ENCODE measurements at places on chromosomes 1 and 21. TPM values are rescaled to one million over a fixed set of nuclear protein-coding genes. Genes with fewer than 3 reads are reported as not detected.
A peak's percentile ranks its signal among the peaks of the same experiment; 100 is the strongest.

DNA sequence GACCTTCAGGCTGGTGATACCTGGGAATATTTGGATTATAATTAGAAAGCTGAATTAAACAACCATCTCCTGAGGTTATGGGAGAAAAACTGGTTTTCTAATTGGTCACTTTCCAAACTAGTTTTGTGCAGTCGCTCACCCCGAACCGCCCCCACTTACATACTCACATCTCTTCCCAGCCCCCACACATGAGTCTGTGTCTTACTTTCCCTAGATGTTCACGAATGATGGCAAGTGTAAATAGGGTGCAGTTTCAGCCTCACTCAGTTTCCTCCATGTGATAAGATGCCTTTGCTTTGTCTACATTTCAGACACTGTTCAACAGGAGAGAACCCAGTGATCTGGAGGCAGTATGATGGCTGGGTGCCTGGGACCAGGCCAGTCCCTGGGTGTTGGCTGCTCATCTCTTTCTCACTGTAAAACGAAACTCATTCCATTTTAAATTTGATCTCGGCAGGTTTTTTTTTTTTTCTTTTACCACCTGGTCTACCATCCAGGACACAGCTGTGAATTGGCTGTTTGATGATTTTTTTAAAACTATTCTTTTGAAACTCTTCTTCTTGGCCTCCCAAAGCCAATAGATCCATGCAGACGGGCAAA lies 164.3 kb upstream of the RAB4A start:
- no peak for DNase-seq

GRCh38 chr1:181858135-181858534 lies 203.4 kb downstream of the ZNF648 start:
- DNase-seq: no peak

GRCh38 chr1:219587801-219588561 lies 24.9 kb downstream of the ZC3H11B start:
- no peak for DNase-seq

- no peak for DNase-seq
Observed at GRCh38 chr1:61568460-61569302, 156.3 kb downstream of the TM2D1 start.

DNA sequence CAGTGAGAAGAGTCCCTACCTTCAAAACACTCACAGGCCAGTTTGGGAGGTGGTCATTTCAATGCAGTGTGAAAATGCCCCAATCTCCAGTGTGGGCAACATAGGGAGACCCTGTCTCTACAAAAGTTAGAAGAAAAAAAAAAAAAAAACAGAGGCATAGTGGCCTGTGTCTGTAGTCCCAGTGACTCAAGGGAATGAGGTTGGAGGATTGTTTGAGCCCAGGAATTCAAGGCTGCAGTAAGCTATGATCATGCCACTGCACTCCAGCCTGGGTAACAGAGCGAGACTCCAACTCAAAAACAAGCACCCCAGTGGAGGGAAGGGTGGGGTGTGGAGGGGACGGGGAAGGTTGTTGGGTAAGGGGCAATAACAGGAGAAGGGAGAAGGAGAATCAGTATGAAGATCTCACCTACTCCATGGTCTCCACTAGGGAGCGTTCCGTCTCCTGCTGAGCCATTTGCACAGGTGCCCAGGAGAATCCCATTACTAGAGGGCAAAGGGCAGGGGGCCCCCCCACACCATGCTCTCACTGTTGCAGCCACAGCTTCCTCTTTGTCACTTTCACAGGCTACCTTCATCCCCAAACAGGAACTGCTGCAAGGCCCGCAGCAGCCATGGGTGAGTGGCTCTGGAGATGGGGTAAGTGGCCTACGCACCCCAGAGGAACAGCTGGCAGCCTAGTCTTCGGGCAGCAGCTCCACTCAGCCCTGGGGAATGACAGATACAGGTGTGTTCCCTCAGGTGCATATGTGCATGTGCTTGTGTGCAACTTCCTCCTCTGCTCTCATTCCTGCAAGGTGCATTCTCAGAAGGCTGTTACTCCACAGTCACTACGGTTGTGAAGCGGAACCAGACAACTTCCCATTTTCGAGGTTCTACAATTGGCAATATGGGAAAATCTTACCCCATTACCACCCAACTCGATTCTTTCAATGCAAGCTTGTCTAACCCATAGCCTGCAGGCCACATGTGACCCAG lies 87.9 kb upstream of the LYST start:
- DNase-seq: no peak

DNA sequence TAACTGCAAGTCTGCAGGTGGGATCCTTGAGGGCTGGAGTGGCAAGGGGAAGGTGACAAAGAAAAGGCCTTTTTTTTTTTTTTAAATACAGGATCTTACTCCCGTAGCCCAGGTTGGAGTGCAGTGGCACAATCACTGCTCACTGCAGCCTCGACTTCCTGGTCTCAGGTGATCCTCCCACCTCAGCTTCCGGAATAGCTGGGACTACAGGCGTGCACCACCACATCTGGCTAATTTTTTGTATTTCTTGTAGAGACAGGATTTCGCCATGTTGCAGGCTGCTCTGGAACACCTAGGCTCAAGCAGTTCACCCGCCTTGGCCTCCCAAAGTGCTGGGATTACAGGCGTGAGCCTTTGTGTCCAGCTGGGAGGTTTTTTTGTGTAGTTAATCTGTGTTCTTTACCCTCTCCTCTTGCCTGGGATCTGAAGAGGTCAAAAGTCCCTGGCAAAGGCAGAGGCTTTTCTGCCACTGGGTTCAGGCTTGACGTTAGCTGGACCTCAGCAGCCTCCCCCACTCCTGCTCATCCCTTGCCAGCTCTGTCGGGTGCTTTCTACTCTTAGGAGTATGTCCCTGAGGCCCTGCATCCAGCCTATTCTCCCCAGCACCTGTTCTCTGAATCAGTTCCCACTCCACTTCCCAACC lies 5.2 kb downstream of the IL6R start:
- no peak for DNase-seq

DNA sequence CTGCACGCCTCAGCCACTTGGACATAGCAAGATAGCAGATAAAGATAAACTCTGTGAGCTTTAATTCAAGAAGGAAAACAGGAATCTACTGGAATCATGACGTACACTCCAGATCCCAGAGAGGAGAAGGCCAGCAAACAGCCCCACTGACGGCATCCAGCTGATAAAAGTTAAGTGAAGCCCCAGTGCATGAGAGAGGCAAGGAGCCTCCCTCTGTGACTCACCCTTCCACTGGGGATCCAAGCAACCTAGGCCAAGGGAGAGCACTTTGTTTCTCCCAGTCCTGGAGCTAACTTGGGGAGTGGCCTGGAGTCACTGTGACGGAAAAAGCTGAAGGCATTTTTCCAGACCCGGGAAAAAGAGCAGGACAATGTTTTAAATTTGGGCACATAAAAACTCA lies 270.0 kb downstream of the AKT3 start:
- DNase-seq: no peak

DNA sequence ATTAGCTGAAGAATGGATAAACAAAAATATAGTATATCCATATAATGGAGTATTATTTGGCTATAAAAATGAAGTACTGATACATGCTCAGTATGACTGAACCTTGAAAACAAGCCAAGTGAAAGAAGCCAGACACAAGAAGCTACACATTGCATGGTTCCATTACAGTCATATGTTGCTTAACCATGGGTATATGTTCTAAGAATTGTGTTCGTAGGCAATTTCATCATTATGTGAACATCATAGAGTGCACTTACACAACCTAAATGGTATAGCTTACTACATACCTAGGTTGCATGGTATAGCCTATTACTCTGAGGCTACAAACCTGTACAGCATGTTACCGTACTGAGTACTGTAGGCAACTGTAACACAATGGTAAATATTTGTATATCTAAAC lies 28.6 kb upstream of the FCAMR start:
- no peak for DNase-seq

DNA sequence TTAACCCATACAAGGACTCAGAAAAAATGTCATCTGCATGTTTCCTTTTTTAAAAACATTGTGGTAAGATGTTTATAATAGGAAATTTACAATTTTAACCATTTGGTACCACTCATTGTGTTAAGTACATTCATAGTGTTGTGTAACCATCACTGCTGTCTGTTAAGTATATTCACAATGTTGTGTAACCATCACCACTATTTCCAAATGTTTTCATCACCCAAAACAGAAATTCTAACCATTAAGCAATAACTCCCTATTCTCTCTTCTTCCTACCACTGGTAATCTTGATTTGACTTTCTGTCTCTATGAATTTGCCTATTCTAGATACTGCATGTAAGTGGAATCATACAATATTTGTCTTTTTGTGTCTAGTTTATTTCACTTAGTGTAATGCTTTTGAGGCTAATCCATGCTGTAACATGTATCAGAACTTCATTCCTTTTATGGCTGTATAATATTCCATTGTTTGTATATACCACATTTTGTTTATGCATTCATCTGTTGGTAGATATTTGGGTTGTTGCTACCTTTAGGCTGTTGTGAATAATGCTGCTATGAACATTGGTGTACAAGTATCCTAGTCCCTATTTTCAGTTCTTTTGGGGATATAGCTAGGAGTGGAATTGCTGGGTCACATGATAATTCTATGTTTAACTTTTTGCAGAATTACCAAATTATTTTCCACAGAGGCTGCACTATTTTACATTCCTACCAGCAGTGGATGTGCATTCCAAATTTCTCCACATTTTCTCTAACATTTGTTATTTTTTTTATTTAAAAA lies 14.1 kb downstream of the HIPK1 start:
- no peak for DNase-seq

DNA sequence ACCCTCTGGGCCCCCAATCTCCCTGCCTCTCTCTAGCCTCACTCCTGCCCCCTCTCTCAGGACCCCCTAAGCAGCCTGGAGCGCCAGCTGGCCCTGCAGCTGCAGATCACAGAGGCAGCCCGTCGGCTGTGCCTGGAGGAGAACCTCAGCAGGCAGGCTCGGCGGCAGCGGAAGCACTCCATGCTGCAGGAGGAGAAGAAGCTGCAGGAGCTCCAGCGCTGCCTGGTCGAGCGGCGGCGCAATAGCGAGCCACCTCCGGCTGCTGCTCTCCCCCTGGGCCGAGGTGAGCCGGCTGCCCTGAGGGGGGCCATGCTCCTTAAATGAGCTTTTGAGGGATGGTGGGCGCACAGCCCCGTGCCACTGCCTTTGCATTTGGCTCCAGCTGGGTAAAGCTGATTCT lies 6.2 kb downstream of the INAVA start:
- DNase-seq: no peak

DNA sequence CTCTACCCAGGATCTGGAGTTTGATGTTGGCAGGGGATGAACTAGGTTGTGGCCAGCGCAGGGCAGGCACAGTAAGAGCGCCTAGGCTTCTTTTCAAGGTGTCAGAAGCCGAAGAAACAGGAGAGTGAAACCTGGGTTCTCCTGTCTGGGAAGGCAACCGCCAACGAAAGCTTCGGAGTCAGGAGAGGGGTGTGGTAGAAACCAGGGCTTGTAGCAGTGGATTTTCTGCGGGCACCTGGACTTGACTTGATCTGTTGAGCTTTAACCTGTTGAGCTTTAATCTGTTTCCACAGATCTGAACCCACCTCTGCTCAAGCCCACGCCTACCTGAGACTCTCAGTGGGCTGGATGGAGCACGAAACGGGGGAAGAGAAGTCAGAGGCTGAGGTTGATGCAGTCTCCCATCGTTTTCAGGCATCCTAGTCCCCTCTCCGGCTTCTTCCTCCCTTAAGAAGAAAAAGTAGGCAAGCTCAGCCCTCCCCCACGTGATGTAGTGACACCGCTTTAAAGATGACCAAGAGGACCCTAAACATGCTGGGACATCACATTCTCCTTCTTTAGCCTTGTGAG lies 9.3 kb downstream of the HLX start:
- DNase-seq: no peak

DNA sequence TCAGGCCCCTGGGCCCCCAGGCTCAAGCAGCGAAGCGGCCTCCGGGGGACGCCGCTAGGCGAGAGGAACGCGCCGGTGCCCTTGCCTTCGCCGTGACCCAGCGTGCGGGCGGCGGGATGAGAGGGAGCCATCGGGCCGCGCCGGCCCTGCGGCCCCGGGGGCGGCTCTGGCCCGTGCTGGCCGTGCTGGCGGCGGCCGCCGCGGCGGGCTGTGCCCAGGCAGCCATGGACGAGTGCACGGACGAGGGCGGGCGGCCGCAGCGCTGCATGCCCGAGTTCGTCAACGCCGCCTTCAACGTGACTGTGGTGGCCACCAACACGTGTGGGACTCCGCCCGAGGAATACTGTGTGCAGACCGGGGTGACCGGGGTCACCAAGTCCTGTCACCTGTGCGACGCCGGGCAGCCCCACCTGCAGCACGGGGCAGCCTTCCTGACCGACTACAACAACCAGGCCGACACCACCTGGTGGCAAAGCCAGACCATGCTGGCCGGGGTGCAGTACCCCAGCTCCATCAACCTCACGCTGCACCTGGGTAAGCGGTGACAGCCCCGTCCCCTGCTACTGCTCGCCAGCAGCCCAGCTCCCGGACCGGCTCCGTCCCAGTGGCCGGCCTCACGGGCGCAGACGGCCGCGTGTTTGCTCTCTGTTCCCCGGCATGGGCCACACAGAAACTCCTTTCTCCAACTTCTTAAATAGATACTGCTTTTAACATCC lies 539 bp downstream of the LAMC1 start:
- peak; percentile 82 for DNase-seq

DNA sequence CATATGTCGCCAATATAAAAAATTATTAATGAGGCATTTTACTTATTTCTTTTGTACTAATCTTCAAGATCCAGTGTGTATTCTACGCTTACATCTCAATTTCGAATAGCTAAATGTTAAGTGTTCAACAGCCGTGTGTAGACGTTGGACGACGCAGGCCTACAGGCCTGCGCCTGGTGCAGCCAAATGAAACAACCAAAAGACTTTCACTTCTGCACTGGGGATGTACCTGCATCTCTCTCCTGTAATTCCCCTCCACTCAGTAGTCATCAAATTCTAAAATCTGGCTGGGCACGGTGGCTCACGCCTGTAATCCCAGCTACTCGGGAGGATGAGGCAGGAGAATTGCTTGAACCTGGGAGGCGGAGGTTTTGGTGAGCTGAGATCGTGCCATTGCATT lies 76.8 kb upstream of the HNRNPU start:
- no peak for DNase-seq

DNA sequence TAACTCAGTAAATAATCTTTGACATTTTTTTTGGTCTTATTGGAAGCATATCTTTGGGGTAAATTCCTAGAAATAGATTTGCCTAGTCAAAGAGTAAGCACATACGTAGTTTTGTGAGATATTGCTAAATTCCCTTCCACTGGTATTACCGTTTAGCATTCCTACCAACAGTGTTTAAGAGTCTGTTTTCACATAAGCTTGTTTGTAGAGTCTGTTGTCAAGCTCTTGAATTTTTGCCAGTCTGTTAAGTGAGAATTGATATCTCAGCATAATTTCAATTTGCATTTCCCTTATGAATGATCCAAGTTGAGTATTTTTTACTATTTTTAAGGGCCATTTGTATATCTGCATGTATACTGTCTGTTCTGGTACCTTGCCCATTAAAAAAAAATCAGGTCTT lies 37.0 kb upstream of the MPC2 start:
- DNase-seq: no peak

MMP23B gene
- total RNA-seq: 5.3 TPM

MYOCOS gene
- total RNA-seq: not detected

LIPI gene
- not detected for total RNA-seq

UBL4B gene
- total RNA-seq: not detected

RIIAD1 gene
- total RNA-seq: 1.2 TPM

SPATA1 gene
- 2.5 TPM for total RNA-seq

EMC1 gene
- 61.9 TPM for total RNA-seq

FABP3 gene
- total RNA-seq: 0.73 TPM

LMX1A gene
- total RNA-seq: 0.18 TPM

LCE2A gene
- total RNA-seq: not detected

CELF3 gene
- total RNA-seq: 22.6 TPM

TCHHL1 gene
- not detected for total RNA-seq

SPRR2B gene
- not detected for total RNA-seq

BTBD19 gene
- 26.7 TPM for total RNA-seq

ACTL8 gene
- not detected for total RNA-seq

ZNF684 gene
- 5.2 TPM for total RNA-seq
